ENCODE measurements at places on chromosomes 1 and 21.

DNA sequence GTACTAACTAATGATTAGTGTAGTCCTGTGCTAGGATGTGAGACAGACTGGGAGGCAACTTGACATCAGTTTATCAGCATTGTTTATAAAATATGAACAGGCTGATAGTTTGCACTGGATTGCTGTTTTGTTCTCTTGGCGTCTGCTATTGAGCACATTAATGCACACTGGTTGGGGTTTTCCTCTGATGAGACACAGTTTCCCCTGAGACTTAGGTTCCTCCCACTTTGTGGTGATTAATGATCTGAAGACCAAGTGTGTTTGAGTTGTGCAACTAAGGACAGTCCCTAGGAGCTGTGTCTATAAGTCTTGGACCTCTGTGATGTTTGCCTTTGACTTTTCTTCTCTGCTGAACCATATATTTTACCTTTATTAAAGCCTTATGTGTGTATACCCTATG lies 1015.4 kb downstream of the AMY1C start:
- no peak for DNase-seq

DNA sequence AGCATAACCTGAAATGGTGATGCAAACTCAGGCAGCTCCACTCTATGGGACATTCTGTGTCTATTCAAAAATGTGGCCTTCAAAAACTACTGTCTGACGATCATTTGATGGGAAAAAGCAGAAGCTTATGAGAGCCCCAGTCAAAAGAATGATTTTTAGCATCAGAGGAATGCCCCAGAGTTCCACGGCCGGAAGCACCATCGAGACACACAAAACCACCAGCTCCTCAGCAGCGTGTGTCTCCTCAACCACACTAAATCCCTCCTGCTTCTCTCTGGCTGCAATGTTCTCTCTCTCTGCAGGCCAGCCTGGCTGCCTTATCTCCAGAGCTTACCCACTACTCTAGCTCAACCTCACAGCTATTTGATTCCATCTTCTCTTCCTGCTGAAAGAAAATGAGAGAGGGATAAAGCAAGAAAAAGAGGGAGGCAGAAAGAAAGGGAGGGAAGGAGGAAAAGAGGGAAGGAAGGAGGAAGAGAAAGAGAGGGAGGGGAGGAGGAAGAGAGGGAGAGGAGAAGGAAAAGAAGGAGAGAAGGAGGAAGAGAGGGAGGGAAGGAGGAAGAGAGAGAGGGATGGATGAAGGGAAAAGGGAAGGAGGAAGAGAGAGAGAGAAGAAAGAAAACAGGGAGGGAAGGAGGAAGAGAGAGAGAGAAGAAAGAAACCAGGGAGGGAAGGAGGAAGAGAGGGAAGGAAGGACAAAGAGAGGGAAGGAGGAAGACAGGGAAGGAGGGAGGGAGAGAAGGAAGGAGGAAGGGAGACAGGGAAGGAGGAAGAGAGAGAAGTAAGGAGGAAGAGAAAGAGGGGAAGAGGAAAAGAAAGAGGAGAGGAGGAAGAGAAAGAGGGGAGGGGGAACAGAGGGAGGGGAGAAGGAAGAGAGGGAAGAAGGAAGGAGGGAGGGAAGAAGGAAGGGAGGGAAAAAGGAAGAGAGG lies 33.5 kb upstream of the LAPTM5 start:
- no peak for DNase-seq

DNA sequence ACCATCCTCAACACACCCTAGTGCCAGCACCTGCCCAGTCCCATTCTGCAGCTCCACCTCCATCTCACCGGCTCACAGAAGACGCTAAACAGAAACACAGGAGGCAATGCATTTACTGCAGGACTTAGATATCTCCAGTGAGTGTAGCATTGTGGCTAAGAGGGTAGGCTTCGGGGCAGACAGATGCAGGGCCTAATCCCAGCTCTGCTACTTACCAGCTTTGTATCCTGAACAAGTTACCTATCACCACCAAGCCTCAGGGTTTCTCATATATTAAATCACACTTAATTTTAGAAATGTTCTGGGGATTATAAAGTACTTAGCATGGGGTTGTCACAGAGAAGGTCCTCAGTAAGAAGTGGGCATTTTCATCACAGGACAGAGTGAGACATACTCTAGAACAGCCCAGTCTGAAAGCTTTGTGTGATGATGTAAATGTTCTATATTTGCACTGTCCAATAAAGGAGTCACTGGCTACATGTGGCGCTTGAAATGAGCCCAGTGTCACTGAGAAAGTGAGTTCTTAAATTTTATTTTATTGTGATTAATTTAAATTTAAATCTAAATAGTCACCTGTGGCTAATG lies 149.3 kb upstream of the C8B start:
- DNase-seq: no peak

DNA sequence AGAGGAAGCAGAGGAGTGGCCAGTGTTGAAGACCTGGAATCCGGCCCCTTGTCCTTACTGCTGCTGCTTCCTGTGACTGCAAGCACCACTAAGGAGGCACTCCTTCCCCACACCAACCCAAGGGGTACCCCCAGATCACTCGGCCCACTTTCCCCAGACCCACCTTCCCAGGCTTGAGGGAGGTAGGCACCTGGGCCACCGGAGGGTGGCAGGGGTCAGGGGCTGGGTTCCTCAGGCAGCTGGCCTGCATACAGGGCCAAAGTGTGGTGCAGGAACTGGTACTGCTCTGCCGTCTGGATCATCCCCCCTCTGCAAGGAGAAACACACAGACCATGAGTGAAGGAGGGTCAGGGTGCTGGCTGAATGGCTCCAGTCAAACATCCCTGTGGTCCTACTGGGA lies 3.9 kb upstream of the ARL8A start:
- DNase-seq: no peak

GRCh38 chr1:232162001-232162400 lies 467.9 kb downstream of the SIPA1L2 start:
- DNase-seq: no peak

GRCh38 chr1:67299296-67299695 lies 8.4 kb upstream of the IL12RB2 start:
- DNase-seq: no peak

DNA sequence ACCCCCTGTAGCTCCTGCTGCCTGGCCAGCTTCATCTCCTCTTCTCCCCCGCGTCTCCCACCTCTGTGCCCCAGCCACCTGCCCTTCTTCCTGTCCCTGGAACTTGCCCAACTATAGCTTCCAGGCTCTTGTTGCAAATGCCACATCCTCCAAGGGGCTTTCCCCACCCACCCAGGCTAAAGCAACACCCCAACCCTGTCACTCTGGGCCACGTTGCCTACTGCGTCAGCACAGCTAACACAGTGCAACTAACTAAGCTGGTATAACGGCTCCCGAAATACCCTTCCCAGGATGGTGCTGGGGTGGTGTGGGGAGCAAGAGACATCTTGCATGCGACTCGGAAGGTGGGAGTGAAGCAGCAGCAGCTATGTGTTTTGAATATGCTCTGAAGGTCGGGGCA lies 19.7 kb downstream of the CAMK2N1 start:
- DNase-seq: no peak

- DNase-seq: no peak
These were observed 16.0 kb downstream of the ANGPTL3 start for GRCh38 chr1:62613325-62613727.

DNA sequence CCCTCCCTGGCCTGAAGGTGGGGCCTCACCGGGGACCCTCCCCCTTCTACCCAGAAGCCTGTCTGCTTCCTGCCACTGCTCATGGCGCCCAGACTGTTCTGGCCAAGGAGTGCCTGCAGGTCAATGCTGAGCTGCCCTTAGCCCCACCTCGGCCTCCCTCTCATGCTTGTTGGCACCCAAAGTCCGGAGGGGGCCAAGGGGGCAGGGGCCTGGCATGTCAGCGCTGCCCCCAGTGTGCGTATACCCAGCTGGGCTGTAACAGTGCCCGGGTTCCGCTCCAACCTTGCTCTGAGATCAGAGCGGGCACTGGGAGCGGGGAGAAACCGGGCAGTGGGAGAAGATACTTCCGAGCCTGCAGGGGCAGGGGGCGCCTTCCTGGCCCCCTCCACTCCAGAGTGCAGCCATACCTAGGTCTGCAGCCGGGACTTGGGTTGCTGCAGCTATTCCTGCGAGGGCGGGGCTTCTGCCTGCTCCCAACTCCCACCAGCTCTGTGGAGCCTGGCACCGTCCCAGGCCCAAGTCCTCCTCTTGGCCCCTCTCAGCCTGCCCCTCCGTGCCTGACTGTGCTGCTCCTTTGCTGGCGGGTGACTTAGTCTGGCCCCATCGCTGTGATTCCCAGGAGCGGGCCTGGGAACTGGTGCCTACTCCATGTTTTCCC lies 21.4 kb upstream of the TGFB2 start:
- DNase-seq: no peak

GRCh38 chr1:22888320-22889075 lies 84.2 kb downstream of the LACTBL1 start:
- DNase-seq: no peak

DNA sequence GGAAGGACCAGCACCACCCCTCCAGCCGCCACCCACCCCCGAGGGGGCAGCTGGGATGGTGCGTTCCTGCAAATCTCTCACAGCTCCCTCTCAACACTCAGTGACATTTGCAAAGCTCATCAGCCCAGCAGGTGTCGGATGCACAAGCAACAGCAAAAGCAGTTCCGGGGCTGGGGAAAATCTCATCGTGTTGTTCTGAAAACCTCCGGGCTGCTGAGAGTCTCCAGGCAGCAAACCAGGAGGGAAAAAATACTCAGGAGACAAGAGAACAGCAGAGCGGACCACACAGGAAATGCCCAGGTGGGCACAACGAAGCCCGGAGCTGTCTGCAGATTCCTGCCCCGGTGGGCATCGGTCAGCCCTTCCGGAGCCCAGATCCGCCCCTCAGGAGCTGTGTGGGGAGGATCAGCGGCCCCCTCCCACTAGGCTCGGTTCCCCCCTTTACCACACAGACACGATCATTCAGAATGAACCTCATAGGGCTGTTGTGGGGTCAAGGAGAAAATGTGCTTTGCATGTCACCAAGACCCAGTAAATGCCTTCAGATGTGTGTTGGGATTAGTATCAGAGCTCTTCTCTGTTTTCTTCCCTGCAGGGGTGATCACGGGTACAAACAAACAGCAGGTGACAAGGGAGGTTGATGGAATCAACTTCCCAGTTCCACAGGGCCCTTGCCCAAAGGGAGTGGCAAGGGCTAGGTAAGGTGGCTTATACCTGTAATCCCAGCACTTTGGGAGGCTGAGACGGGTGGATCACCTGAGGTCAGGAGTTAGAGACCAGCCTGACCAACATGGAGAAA lies 127.0 kb upstream of the TIAM1 start:
- DNase-seq: no peak

- no peak for DNase-seq
These were observed 697.6 kb upstream of the CXADR start for GRCh38 chr21:16815243-16815642.

- DNase-seq: no peak
These were observed 3.1 kb downstream of the LMNA start for GRCh38 chr1:156117414-156118176.

DNA sequence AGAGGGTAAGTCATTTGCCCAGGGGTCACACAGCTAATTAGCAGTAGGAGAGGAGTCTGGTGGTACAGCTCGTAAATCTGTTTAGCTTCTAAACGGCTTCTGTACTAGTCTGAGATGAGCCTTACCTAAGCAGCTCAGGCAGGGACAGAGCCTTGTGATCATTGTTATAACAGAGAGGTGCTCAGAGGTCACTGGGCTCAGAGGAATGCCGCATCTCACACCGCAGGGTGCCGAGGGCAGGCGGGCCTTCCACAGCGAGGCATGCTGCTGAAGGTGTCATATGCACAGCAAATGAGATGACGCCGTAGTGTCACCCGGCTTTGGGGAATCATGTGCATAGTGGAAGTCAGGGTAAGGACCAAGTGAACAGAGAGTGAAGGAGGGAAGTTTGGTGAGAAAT lies 305.2 kb upstream of the FMN2 start:
- DNase-seq: no peak

GRCh38 chr1:40059338-40059959 lies 18.9 kb downstream of the CAP1 start:
- DNase-seq: no peak
